ENCODE measurements at places on chromosomes 12 and 14.
A peak's percentile ranks its signal among the peaks of the same experiment; 100 is the strongest.

DNA sequence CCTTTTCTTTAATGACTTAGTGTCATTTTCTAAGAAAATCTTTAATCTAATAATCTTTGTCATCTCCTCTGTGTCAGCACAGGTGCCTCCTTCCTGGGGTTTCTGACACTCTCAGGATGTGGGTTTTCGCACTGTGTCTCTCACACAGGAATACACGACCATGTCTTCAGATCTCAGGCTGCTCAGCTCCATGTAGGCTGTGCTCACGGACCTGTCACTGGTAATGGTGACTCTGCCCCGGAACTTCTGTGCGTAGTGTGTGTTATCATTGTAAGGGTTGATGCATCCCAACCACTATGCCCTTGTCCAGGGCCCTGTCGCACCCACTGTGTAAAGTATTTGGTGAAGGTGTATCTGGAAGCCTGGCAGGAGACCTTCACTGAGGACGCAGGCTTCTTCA lies 647.8 kb downstream of the TMEM121 start:
- peak; percentile 47 for DNase-seq

DNA sequence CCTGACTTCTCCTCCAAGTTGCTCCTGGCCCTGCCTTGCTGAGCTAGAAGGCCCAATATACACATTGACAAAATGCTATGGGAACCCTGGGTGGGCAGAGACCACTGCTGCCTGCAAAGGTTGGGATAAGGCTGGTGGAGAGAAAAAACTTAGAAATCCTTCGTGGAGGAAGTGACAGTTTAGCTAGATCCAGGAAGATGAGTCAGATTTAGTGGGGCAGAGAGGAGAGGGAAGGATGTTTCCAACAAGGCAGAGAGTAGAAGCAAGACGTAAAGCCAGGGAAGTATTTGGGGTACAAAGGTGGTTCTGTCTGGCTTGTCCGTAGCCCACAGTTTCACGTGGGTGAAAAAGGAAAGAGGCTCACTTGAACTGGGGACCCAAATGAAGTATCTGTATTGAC lies 69.0 kb upstream of the CLMN start:
- no peak for DNase-seq

GRCh38 chr14:102911541-102911951 lies 10.9 kb upstream of the AMN start:
- no peak for DNase-seq

DNA sequence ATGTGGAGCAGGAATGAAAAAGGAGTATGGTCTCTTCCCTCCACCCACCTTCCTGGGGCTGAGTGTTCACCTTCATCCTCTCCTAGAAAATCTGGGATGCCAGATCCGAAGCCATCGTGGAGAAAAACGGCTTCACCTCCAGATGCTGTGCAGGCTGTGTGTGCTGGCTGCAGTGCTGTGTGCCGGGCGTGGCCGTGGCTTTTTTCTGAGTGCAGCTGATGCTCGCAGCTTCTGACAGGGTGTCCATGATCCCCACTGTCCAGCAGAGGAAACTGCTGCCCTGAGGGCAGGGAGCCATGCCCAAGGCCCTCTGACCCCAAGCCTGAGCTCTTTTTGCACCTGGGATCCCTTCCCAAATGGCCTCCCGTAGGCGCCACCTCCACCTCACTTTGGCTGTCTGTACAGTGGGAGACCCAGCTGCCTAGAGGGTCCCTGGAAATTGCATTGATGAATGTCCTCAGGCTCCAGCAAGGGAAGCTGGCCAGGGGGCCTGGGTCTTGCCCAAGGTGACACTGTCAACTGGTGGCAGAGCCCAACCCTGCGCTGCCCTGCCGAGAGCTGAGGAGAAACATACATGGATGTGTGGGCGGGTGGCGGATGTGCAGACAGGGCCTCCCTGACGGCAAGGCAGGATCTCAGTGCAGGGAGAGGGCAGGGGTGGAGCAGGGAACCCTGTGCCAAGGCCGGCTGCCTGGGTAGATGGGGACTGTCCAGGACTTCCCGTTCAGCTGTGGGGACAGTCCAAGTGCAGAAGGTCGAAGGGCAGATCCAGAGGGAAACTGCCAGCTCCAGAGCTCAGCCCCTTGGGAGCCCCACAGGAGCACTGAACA lies 53.3 kb downstream of the BEGAIN start:
- DNase-seq = no peak

GRCh38 chr14:64645220-64645892 lies 58.9 kb upstream of the PLEKHG3 start:
- no peak for DNase-seq

- no peak for DNase-seq
Measured at GRCh38 chr12:115830070-115830469, 447.4 kb downstream of the MED13L start.

- no peak for DNase-seq
Measured at GRCh38 chr12:117189725-117190209, 503 bp downstream of the FBXO21 start.

GRCh38 chr14:70472253-70473159 lies 20.5 kb downstream of the ADAM21 start:
- no peak for DNase-seq

GRCh38 chr12:95484524-95484923 lies 10.6 kb downstream of the METAP2 start:
- DNase-seq = no peak

DNA sequence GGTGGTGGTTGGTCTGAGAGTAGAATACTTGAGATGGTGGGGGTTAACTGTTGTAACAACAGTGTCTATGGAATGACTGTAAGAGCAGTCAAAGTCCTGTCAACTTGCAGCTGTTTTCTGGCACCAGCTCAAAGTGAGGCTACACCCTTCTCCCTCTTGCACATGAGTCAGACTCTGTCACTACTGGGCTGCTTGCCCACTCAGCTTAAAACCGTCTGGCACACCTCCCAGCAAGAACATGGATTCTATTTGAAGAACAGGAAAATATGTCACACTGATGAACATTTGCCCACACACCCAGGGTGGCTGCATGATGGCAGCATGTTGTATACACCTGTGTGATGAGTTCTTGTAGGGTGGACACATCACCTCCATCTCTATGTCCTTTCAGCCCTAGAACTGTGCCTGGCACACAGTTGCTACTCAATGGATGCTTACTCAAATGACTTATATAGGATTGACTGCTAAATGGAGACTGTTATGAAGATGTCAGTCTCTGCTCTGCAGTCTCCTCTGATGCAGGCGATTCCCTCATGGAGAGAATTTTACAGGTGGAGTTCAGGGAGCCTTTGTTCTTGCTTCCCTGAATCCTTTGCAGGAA lies 19.3 kb upstream of the SERPINA6 start:
- DNase-seq = no peak

GRCh38 chr12:124740691-124741137 lies 123.0 kb downstream of the SCARB1 start:
- no peak for DNase-seq

GRCh38 chr12:48084066-48084465 lies 21.8 kb downstream of the SENP1 start:
- DNase-seq = no peak

DNA sequence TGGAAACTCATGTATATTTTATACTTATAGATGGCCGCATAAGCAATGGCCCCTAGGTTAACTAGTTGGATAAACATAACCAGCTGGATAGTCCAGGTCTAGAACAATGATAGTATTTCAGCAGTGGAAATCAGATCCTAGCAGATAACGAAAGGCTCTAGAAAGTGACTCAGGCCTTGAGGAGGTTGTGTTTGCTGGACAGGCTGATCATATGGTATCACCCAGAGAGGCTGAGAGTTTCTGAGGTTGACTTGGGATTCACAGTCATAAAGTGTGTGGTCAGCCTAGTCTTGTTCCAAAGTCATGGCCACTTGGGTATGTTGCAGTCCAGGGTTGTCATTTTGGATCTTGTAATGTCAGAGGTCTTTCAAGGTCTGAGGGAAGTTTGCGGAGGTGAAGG lies 16.8 kb downstream of the FLVCR2 start:
- DNase-seq = no peak

GRCh38 chr12:70849265-70849960 lies 71.1 kb downstream of the PTPRR start:
- no peak for DNase-seq

DNA sequence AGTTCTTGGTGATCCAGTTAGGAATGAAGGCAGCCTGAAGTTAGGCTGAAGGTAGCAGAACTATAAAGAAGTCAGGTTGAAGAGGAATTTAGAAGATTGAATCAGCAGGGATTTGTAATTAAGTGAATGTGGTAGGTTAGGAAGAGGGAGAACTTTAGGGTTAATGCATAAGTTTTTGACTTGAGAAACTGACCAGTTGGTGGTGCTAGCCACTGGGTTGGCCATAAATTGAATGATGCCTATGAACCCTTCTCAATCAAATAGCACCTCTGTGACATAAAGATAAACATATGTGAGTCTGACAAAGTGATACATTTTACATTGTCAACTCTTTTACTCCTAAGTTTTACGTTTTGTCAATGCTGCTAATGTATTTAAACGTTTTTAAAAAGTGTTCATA lies 290.6 kb upstream of the NAV3 start:
- no peak for DNase-seq

- DNase-seq = no peak
Measured at GRCh38 chr12:114757684-114758325, 73.8 kb upstream of the TBX3 start.

GRCh38 chr14:56138928-56139327 lies 20.7 kb downstream of the PELI2 start:
- DNase-seq = no peak

DNA sequence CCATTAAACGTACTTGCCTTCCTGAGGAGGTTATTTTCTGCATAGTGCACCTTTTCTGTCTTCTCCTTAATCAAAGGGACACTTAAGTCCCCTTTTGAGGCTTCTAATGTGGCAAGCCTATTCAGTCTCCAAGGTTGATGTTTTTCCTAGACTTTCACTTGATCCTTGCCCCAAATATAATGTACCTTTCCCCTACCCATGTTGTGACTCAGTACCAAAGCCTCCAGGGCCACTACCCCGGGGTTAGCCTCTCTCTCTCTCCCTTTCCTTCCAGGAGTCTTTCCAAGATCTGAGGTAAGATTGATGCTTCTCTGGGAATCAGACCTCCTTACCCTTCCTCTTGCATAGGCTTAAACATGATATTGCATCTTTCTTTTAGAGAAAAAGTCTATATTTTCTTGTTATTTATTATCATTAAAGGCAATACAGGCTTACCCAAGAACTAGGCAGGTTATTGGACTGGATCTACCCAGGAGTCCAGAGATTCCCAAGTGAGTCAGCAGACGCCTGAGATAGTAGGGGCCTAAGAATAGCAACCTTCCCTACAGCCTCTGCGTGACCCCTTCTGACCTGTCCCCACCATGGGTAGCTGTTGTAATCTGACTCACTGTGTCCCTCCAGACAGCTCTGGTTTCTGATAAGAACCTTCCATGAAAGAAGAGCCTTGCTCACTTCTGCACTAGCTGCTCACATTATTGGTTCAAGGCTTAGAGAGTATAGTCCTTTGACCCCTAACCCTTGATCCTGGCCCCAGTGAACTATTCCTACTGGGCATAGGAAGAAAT lies 172.9 kb downstream of the ZFP36L1 start:
- DNase-seq = no peak

- DNase-seq = no peak
Measured at GRCh38 chr14:99938896-99939295, 126.3 kb upstream of the EVL start.

DNA sequence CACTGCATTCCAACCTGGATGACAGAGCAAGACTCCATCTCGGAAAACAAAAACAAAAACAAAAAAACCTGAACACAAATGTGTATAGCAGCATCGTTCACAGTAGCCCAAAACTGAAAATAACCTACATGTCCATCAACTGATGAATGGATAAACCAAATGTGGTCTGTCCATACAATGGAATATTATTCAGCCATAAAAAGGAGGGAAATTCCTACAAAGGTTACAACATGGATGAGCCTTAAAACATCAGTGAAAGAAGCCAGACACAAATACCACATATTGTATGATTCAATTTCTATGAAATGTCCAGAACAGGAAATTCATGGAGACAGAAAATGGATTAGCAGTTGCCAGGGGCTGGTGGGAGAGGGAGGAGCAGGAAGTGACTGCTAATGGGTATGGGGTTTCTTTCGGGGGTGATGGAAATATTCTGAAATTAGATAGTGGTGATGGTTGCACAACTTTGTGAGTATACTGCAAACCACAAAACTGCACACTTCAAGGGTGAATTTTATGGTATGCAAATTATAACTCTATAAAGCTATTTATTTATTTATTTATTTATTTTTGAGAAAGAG lies 4.0 kb downstream of the MYL2 start:
- DNase-seq = no peak

DNA sequence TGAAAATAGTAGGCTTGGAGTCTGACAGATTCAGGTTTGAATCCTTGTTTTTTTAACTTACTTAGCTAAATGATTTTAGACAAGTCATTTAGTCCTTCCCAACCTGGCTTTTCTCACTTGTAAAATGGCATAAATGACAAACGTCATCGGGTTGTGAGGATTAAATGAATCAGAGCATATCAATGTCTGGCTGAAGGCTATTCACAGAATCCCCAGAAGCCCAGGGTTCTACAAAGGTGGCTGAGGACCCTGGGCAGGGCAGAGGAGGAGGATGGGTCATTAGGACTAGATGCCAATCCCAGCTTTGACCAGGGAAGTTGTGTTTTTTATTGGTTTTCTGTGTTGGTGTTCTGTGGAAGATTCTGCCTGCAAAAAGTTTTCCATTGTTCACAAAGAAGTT lies 7.6 kb upstream of the PTPRB start:
- no peak for DNase-seq

GRCh38 chr12:64890873-64891468 lies 66.5 kb downstream of the TBC1D30 start:
- no peak for DNase-seq
